Muscle of leg (tissue), 16 donors: ENCODE measurements at places on chromosomes 7 and 10.
A peak's percentile ranks its signal among the peaks of the same experiment; 100 is the strongest.

- DNase-seq = no peak
Observed at GRCh38 chr7:43735802-43736603, 6.7 kb upstream of the COA1 start.

- DNase-seq = no peak
Observed at GRCh38 chr10:91875779-91876178, 33.5 kb downstream of the FGFBP3 start.

GRCh38 chr7:92609921-92610518, 19.8 kb upstream of the FAM133B start:
- peak; percentile 35 for DNase-seq

- DNase-seq = peak; percentile 48
Observed at GRCh38 chr7:42283553-42283952, 46.5 kb upstream of the GLI3 start.

- no peak for DNase-seq
Observed at GRCh38 chr7:27243340-27244163, 950 bp downstream of the EVX1 start.
